Left ventricle myocardium inferior (tissue), 1 donor: ENCODE measurements at places on chromosomes 2 and 18.

- no peak overlapping the region for H3K4me3 ChIP-seq
- no peaks in the 10 kb centered on the region for H3K36me3 ChIP-seq
- H3K27me3 ChIP-seq: no peaks in the 10 kb centered on the region
- no peaks in the 10 kb centered on the region for H3K4me1 ChIP-seq
- DNase-seq: no peak
These were observed 56.6 kb downstream of the SOWAHC start for GRCh38 chr2:109670556-109671411.

- H3K27me3 ChIP-seq: no peaks in the 10 kb centered on the region
- no peak overlapping the region for H3K27ac ChIP-seq
- no peak overlapping the region for H3K4me3 ChIP-seq
- DNase-seq: no peak
- no peaks in the 10 kb centered on the region for H3K36me3 ChIP-seq
- H3K4me1 ChIP-seq: peaks cover 81% of the 10 kb centered on the region
These were observed 61.3 kb downstream of the CUL3 start for GRCh38 chr2:224523626-224524577.

DNA sequence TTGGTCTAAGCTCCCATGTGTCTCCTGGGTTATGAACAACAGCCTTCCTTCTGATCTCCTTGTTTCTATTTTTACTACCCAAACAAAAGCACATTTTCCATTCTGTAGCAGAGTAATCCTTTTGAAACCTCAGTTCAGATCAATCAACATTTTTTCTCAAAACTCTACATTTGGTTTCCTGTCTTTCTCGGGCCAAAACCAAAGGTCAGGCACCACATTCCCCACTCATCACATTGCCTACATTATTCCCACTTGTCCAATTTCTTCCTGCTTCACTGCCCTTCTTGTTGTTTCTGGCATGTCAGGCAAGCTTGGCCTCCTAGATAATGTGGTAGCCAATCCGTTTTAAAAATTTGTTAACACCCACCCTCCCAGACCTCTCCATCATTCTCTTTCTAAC, 196.8 kb downstream of the PPP1R1C start:
- peaks cover 17% of the 10 kb centered on the region for H3K36me3 ChIP-seq
- DNase-seq: no peak
- no peaks in the 10 kb centered on the region for H3K27me3 ChIP-seq
- H3K4me3 ChIP-seq: no peak overlapping the region

DNA sequence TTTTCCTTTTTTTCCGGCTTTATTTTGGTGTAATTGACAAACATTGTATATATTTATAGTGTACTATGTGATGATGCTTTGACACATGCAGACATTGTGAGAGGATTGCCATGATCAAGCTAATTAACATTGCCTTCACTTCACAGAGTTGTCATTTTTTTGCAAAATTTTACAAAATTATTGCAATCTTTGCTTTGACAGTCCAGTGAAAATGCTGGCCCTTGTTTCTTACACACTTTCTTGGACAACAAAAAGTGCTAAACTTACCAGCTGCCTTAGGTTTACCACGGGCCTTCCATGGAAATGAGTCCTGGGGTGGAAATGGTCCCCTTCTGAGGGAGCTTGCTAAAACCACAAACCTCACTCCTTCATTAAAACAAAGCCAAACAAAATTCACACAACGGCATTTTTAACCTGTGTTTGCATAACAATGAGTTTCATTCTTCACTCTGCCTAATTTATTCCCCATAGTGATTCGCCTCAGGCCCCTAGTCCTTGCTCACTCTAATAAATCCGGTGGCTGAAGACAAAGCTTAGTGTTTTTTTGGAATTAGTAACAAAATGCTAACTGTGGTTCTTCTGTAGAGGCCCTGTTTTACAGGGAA, 32.2 kb downstream of the LINC00305 start:
- DNase-seq: no peak
- H3K4me1 ChIP-seq: no peaks in the 10 kb centered on the region
- H3K27me3 ChIP-seq: no peaks in the 10 kb centered on the region
- no peaks in the 10 kb centered on the region for H3K36me3 ChIP-seq

DNA sequence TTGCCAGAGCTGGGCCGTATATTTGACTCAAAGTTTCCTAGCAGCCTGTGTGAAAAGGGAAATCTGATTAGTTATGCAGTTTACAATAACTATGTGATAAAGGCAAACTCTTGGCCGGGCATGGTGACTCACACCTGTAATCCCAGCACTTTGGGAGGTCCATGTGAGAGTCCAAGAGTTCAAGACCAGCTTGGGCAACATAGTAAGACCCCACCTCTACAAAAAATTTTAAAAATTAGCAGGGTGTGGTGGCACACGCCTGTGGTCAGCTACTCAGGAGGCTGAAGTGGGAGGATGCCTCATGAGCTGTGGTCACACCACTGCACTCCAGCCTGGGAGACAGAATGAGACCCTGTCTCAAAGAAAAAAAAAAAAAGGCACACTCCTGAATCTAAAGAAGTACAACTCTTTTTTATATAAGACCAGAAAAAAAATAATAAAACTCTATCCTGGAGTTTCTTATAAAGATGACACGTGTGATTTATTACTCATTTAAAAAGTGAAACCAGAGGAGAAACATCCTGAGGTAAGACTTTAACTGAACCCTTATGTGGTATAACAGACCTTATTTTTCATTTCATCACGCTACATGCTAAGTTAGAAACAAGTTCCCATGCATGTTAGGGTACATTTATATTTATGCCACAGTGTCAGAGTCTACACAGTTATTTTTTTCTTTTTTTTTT, 32.6 kb upstream of the KCMF1 start:
- no peak for DNase-seq
- H3K27me3 ChIP-seq: no peaks in the 10 kb centered on the region
- no peak overlapping the region for H3K27ac ChIP-seq
- no peak overlapping the region for H3K4me3 ChIP-seq
- no peaks in the 10 kb centered on the region for H3K4me1 ChIP-seq
- no peaks in the 10 kb centered on the region for H3K36me3 ChIP-seq

DNA sequence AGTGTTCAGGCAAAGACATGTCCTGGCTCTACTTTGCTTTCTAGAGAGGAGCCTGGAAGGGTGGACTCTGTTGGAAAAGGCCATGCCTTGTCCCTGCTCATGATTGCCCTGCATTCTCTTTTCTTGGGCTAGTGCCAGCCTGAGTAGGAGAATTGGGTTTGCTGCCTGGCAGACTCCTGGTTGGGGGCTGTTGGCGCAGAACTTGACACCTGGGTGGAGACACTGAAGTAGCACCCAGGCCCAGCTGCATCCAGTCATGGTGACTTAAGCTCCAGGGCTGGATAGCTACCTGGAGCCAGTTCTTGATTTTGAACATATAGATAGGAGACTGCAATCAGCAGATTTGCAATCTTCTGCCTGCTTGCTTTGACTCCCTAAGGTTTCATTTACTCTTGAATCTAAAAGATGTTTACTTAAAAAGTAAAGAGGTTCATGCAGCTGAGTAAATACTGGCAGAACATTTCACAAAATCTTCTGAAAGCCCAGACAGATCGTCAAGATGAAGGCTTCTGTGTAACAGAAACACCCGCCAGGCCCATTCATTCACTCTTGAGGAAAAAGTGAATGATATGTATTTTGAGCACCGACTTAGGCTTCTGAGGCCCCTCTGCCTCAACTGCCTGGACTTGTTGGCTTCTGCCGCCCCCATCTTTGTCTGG, 38.0 kb upstream of the YWHAQ start:
- H3K4me3 ChIP-seq: no peak overlapping the region
- H3K27ac ChIP-seq: no peak overlapping the region
- no peaks in the 10 kb centered on the region for H3K36me3 ChIP-seq
- no peaks in the 10 kb centered on the region for H3K27me3 ChIP-seq
- peaks cover 17% of the 10 kb centered on the region for H3K4me1 ChIP-seq

DNA sequence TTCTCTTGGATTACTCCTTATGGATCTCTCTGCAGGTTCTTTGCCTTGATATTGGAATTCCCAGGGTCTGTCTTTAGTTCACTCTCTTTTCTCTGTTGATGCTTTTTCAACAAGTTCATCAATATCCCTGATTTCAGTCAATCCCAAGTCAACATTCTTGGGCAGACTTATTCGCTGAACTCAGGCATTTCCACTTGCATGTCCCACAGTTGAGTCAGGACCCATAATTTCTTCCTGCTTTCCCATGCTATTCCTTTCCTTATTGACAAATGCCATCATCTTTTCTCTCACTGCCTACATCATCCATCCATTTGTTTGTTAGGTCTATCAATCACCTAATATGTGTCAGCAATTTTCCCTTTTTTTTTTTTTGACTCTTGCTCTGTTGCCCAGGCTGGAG, 11.6 kb downstream of the GPD2 start:
- no peaks in the 10 kb centered on the region for H3K36me3 ChIP-seq
- H3K4me1 ChIP-seq: peaks cover 7% of the 10 kb centered on the region
- H3K4me3 ChIP-seq: no peak overlapping the region
- H3K27ac ChIP-seq: no peak overlapping the region
- DNase-seq: no peak
- H3K27me3 ChIP-seq: no peaks in the 10 kb centered on the region

- H3K4me1 ChIP-seq: no peaks in the 10 kb centered on the region
- no peaks in the 10 kb centered on the region for H3K27me3 ChIP-seq
- H3K36me3 ChIP-seq: peaks cover 28% of the 10 kb centered on the region
- no peak overlapping the region for H3K27ac ChIP-seq
- H3K4me3 ChIP-seq: no peak overlapping the region
These were observed 20.1 kb upstream of the HTR2B start for GRCh38 chr2:231144896-231145295.
